ENCODE measurements at places on chromosomes 6 and 20.

DNA sequence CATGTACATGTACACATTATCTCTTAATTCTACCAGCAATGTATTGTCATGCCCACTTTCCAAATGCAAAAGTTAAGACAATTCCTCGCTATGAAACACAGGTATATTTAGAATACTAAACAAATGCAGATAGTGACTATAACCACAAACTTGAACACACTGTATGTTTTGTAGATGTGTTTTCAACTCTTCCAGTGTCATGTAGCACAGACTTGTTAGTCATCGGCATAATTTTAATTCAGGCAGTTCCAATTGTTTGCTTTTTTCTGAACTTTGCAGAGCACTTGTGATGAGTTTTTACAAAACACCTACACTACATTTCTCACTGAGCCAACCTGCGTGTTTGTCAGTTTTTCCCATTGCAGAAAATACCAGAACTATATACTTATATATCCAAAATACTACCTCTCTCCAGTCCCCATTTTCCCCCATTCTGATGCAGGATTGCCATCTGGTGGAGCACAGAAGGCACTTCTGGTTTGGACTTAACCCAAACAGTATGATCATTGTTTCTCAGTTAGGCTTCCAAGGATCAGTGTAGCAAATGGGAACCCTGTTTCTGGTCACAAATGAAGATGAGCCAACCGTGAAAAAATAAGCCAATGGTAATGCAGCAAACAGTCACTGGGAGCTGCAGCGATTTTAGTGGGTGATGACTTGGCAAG lies 143.4 kb downstream of the ADGRB3 start:
- peak; percentile 93 for DNase-seq

DNA sequence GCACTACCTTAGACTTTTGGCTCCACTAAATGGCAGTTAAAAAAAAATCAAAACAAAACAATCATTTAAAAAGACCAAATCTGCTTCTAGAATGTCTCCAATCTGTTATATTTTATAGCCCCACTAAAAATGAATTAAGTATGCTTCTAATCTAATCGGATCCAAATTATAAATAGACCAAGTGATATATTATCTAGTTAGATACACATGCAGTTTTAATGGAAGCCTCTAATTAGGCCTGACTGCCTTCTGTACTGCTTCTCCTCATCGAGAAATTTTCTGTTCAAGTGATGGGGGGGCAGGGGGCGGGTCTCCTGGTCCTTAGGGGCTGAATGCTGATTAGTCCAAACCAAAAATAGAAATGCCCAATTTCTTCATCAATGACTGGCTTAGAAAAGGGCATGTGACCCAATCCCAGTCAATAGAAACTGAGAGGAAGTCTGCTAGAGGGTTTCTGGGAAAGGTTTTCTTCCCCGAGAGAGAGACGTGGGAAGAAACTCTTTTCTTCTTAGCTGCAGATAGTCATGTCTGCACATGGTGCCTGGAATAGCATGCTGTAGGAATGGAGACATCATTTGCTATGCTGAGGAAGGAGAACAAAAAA lies 6.9 kb downstream of the SESN1 start:
- peak; percentile 23 for DNase-seq

DNA sequence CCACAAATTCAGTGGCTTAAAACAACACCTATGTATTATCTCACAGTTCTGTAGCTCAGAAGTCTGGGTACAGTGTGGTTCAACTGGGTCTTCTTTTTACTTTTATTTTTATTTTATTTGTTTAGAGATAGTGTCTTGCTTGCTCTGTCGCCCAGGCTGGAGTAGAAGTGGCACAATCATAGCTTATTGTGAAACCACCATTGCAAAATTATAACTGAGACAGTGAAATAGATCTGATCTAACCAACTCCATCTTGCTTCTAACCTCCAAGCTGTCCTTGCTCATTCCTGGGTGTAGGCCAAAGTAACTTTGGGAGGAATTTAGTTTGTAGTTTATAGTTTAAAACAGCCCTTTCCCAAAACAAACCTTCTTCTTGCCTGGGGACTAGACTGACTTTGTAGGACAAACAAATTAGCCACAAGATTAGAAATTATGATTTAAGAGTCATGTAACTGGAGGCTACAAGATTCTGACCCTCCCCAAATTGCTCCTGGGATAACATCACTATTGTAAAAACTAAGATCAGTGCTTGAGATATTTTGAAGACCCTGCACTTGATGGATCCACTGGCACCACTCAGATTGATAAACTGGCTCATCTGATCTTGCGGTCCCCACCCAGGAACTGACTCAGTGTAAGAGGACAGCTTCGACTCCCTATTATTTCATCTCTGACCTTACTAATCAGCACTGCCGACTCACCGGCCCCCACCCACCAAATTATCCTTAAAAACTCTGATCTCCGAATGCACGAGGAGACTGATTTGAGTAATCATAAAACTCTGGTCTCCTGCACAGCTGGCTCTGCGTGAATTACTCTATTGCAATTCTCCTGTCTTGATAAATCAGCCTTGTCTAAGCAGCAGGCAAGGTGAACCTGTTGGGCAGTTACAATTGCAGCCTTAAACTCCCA lies 193.4 kb upstream of the CDYL start:
- no peak for DNase-seq

DNA sequence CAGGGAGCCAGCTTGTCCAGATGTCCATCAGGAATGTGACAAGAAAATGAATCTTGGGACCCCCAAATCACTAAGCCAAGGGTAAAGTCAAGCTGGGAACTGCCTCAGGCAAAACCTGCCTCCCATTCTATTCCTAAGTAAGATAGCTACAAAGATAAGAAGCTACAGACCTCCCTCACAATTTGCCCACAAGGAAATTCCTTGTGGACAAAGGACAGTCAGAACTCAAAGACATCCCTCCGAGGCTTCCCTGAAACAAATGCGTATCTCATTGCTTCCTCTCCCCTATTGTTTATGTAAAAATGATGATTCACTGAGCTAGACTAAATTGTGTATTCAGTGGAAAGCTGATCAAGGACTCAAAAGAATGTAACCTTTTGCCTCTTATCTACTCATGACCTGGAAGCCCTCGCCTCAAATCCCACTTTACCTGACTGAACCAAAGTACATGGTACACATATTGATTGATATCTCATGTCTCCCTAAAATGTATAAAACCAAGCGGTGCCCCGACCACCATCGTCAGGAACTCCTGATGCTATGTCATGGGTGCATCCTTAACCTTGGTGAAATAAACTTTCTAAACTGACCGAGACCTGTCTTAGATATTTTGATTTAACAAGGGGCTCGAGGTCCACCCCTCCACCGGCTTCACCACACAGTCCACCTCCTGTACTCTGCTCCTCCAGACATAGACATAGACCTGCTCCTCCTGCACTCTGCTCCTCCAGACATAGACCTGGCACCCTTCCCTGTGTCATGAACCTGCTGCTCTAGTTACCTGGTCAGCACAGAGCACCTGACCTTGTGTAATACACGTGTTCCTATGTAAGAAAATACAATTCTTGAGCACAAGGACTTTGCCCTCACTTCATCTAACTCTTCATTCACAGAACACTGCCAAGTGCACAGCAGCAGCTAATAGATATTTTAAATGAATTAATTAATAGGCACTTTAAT lies 81.4 kb downstream of the WDR27 start:
- no peak for DNase-seq

Measured in putamen (tissue), 1 donor.